ENCODE measurements at places on chromosomes 11 and 22. TPM values are rescaled to one million over a fixed set of nuclear protein-coding genes. Genes with fewer than 3 reads are reported as not detected.
A peak's percentile ranks its signal among the peaks of the same experiment; 100 is the strongest.

GRCh38 chr11:65593518-65594414 is 1.8 kb downstream of the KCNK7 start:
- H3K4me1 ChIP-seq: no peaks in the 10 kb centered on the region
- peak; percentile 83 for DNase-seq
- H3K36me3 ChIP-seq: peaks cover 6% of the 10 kb centered on the region
- no peak overlapping the region for H3K27ac ChIP-seq

GRCh38 chr22:49582678-49583077 is 245.0 kb downstream of the BRD1 start:
- no peaks in the 10 kb centered on the region for H3K27me3 ChIP-seq
- no peaks in the 10 kb centered on the region for H3K36me3 ChIP-seq
- no peak overlapping the region for H3K4me3 ChIP-seq
- DNase-seq: no peak

OR5B21 gene
- total RNA-seq: not detected

DNA sequence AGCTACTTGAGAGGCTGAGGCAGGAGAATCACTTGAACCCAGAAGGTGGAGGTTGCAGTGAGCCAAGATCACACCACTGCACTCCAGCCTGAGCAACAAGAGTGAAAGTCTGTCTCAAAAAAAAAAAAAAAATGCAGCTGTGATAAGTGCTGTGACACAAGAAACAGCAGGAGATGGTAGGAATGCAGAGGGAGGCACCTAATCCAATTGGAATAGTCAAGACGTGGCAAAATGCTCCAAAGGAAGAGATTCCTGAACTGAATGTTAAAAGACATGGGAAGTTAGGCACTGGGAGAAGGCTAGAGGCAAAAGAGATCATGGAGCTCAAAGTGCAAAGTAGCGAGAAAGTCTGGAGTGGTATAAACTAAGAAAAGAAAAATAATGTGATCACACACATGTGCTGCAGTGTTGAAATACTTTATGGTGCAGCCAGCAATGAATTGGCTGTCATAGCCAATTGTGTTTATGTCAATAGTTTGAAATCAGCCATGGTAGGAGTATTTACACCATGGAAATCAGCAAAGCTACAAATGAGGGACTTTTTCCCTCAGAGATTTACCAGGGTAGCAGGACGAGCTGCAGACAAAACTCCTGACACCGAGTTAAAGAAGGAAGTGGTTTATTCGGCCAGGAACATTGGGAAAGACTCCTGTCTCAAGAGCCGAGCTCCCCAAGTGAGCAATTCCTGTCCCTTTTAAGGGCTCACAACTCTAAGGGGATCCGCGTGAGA is 40.9 kb upstream of the LIPT2 start:
- DNase-seq: no peak
- no peaks in the 10 kb centered on the region for H3K36me3 ChIP-seq
- no peaks in the 10 kb centered on the region for H3K27me3 ChIP-seq
- no peaks in the 10 kb centered on the region for H3K4me1 ChIP-seq
- no peak overlapping the region for H3K4me3 ChIP-seq
- H3K27ac ChIP-seq: no peak overlapping the region

All from aorta (tissue), 5 donors.